ENCODE measurements at places on chromosomes 2 and 18.

DNA sequence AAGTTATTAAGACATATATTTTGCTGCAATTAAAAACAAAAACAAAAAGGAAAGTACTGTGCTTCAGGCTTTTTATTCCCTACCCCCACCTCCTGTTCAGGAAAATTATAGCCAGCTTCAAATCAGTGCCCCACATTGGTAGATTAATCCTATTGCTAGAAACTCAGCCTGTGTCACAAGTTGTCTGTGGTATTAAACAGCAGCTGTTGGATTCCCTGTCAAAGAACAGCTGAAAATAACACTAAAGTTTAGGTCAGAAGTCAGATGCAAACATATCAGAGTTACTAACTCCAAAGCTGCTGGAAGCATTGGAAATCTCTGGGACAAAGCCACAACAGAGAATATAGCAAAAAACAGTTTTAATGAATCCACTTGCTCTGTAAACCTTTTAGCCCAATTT is 818 bp upstream of the CCDC141 start:
- DNase-seq, result no peak

- DNase-seq, result no peak
Observed at GRCh38 chr2:53646788-53647187, 120.8 kb upstream of the CHAC2 start.

GRCh38 chr2:104406261-104406726 is 447.6 kb upstream of the POU3F3 start:
- peak; percentile 13 for DNase-seq

DNA sequence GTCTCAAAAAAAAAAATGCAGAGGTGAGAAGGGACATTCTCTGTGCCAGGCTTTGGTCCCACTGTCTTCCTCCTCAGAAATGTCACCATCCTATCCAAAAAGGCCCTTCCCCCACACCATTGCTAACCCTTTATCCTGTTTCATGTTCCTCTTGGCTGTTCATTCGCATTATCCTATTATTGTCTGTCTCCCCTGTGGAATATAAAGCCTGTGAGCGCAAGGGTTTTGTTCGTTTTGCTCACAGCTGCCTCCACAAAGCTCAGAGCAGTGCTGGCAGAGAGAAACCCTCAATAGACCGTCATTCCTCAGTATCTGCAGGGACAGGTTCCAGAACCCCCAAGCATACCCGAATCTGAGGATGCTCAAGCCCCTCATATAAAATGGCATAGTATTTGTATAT is 91.8 kb downstream of the LOXHD1 start:
- no peak for DNase-seq

DNA sequence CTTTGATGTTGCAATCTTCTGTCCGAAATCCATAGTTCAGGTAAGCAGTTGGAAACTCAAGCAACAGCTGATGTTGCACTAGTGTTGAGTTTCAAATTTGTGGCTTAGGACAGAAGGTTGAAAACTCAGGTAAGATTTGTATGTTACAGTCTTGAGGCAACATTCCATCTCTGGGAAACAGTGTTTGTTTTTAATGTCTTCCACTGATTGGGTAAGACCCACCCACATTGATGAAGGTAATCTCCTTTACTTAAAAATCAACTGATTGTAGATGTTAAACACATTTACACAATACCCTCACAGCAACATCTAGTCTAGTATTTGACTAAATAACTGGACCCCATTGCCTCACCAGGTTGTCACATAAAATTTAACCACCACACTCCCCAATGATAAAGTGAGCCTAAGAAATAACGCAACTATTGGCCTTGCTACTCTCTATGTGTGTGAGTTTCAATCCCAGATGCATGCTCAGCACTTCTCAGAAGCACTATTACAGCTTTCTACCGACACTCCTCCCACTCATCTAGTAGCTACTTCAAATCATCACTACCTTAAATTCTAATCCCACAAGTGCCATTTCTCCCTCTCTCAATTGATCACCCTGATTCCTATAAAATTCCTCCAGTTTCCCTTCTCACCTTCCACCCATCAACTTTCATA is 164.0 kb downstream of the MBD2 start:
- DNase-seq, result no peak

- no peak for DNase-seq
Observed at GRCh38 chr2:44470151-44470550, 108.4 kb downstream of the CAMKMT start.

DNA sequence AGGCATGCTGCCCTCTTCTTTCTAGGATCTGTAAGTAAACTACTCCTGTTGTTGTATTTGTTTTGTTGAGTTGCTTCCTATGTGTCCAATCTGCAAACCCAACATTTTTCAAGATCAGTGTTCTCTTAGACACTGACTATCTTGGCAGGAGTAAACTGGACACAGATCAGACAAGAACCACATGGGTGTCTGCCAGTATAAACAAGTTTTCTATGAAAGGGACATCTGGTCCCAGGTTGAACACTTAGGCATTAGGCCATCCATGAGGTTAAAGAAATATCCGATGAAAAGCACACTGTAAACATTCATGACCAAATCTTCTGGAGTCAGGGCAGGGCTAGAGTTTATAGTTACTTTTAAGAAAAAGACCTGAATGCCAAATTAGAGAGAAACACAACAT is 441.8 kb downstream of the NYAP2 start:
- peak; percentile 9 for DNase-seq

DNA sequence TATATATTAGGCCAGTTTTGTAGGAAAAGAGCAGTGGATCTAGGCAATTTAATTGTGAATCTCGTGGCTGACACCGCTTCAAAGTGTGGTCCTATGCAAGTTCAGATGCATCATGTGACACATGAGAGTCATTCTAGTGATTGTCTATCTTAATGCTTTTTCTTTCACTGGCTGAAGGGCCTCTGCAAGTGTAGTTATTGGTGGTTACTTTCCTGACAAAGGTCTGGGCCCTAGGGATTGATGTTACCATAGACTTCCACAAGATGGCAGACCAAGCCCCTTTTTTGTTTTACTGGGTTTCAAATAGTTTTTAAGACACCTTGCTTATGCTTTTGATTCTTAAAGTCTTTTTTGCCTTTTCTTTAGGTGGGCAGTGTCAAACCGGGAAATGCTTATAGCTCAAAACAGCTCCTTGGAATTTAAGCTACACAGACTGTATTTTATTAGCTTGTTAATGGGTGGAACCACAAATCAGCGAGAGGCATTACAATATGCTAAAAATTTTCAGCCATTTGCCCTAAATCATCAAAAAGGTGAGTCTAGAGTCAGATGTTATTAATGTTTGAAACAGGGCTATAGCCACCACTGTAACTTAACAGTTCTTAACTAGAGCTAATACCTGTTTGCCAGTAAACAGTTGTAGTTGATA is 25.9 kb downstream of the CD8A start:
- peak; percentile 36 for DNase-seq

Measured in AG10803 (cell line).